ENCODE measurements at places on chromosomes 13 and 19.

- no peak for DNase-seq
These were observed 18.7 kb upstream of the ZNF536 start for GRCh38 chr19:30353394-30353945.

DNA sequence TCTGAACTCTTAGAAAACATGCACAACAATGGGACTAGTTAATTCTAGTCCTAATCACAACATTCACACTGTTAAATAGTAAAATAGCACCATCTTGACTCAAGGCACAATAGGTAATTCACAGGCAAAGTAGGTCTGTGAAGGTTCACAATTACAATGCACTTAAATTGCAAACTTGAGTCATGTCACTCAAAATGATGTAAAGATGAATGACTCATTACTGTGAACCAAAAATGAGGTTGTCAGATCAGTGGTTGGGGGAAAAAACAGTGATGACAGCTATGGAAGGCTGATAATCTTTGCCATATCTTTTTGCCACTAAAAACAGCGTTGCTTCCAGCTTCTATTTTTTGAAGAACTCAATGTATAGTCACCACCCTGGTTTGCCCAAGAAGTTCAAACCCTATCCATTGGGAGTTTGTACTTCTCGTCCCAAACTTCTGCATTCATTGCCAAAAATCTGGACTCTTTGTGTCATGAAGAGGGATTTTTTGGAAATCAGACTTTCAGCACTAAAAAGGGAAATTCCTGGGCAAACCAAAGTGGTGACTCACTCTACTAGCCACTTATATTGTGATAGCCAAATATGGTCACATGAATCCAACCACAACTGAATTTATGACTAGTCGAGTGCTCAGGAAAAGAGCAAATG is 200.9 kb upstream of the TMTC4 start:
- DNase-seq, result no peak

DNA sequence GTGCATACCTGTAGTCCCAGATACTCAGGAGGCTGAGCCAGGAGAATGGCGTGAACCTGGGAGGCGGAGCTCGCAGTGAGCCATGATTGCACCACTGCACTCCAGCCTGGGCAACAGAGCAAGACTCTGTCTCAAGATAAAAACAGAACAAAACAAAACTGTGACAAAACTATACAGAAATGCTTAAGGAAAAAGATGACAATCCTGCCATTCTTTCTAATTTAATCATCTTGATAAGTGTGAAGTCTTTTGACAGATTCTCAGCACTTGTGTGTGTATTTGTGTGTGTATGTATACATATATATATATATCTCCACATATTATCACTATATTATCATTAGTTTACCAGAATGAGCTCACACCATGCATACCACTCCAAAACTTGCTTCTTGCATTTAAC is 12.3 kb downstream of the HTR2A start:
- DNase-seq, result no peak

DNA sequence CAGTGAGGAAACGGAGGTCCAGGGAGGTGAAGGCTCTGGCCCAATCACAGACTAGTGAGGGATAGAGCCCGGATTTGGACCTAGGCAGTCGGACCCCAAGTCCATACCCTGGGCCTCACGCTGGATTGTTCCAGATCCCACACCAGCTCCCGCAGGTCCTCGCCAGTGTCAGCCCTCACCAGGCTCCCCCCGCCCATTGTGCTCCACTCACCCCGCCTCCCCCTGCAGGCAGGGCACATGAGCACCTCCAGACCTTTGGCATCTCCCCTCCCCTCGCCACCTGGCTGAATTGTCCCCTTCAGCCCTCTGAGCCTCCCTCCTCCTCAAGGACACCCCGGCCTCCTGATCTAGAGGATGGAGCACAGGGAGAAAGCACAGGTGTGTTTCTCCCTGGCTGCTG is 152.4 kb downstream of the KATNAL1 start:
- no peak for DNase-seq

DNA sequence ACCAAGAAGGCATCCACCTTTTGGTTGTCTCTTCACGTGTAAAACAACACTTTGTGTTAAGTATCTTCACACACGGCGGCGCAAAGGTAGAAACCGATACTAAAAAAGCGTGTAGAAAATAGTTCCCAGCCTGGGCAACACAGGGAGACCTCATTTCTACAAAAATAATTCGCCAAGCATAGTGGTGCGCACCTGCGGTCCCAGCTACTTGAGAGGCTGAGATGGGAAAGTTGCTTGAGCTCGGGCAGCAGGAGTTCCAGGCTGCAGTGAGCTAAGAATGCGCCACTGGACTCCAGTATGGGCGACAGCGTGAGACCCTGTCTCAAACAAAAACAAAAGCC is 573 bp upstream of the ERCC5 start:
- no peak for DNase-seq

GRCh38 chr13:74000876-74001275 is 133.3 kb downstream of the KLF12 start:
- DNase-seq, result no peak

GRCh38 chr13:75395901-75396300 is 86.1 kb downstream of the TBC1D4 start:
- no peak for DNase-seq

GRCh38 chr13:95030821-95031343 is 270.4 kb downstream of the ABCC4 start:
- no peak for DNase-seq

- DNase-seq, result no peak
These were observed 669.2 kb downstream of the DIAPH3 start for GRCh38 chr13:59494560-59494970.
